ENCODE measurements at places on chromosomes 13 and 19.

DNA sequence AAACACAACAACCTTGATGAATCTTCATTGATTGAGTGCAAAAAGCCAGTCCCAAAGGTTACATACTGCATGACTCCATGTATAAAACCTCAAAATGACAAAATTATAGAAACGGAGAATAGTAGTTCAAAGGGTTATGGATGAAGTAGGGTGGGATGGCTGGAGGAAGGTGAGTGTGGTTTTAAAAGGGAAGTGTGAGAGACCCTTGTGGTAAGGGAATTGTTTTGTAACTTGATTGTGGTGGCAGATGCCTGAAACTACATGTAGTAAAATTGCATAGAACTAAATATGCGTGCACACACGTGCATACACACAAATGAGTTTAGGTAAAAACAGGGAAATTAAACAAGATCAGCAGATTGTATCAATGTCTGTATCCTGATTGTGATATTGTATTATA lies 340.7 kb downstream of the MTUS2 start:
- DNase-seq, result no peak

DNA sequence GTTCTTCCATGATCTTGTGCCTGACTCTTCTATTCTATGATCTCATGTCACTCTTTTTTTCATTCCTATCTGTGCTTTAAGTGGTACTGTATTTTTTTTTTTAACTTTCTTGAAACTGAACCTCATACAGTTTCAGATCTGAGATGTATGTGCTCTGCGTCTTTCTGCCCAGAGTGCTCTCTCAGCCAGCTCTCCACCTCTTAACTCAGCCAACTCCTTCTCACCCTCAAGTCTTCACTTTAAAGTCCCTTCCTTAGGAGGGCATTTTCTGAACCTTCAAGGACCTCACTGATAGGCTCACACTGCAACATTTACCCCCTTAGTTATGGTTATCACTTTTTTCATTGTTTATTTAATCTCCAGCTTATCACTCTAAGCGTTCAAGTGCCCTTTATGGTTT lies 158.7 kb downstream of the IRS2 start:
- DNase-seq, result no peak

- no peak for DNase-seq
Observed at GRCh38 chr13:59061621-59062020, 1102.1 kb downstream of the DIAPH3 start.

DNA sequence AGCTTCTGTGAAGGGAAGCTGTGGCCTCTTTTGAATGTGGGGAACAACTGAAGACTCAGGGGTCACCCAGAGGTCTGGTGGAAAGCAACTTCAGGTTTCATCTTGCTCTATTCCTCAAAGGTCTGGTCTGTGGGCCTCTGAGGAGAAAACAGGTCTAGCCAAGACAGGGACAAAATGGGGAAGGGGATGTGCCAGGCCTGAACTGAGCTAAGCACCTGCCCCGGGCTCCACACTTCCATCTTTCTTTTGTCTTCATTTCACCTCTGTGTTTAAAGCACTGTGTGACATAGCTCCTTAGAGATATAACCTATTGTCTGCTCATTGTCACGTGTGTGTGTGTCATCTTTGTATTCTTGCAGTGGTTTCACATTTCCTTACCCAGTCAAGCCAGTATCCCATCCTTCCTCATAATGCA lies 19.9 kb upstream of the GDF15 start:
- DNase-seq, result no peak

- no peak for DNase-seq
Observed at GRCh38 chr13:76016799-76017400, 380.8 kb downstream of the LMO7 start.

GRCh38 chr19:39397360-39398296 lies 6.5 kb downstream of the MED29 start:
- DNase-seq, result no peak

- DNase-seq, result no peak
Observed at GRCh38 chr19:39951065-39951650, 16.7 kb upstream of the FCGBP start.

DNA sequence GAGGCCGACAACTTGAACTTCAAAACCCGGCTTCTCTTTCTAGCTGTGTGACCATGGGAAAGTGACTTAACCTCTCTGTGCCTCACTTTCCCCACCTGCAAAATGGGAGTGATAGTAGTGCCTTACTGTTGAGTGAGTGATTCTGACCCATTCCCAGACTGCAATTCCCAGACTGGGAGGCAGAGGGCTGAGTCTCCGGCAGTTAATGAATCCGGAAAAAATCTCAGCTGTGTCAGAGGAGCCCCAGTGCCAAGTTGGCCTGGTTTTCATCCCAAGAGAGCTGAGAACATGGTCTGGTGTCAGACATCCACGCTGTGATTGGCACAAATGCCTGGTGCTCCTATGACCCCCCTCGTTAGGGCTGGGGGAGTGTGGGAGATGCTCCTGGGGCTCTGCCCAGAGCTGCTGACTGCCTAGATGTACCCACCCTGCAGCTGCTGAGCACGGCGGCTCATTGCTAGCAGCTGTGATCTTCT lies 50.0 kb downstream of the PIN1 start:
- no peak for DNase-seq

GRCh38 chr13:28396053-28396452 lies 98.9 kb downstream of the FLT1 start:
- no peak for DNase-seq

GRCh38 chr13:42649141-42649540 lies 75.2 kb downstream of the TNFSF11 start:
- no peak for DNase-seq

- no peak for DNase-seq
Observed at GRCh38 chr19:22628401-22628800, 5.7 kb upstream of the ZNF492 start.

DNA sequence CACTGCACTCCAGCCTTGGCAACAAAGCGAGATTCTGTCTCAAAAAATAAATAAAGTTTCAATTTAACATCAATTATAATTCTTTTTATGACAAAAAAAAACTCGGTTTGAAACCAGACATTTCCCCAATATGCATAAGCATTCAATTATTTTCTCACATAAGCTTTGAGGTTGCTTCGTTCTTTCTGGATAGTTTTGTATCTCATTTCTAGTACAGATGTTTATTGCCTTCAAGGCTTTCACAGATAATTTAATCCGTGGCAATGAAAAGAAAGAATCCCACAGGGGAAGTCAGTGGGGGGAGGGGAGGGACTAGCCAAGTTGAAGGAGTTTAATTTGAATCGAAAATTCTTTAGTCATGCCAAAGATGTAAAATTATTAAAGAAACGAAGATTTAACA lies 29.6 kb upstream of the TSC22D1 start:
- DNase-seq, result no peak

DNA sequence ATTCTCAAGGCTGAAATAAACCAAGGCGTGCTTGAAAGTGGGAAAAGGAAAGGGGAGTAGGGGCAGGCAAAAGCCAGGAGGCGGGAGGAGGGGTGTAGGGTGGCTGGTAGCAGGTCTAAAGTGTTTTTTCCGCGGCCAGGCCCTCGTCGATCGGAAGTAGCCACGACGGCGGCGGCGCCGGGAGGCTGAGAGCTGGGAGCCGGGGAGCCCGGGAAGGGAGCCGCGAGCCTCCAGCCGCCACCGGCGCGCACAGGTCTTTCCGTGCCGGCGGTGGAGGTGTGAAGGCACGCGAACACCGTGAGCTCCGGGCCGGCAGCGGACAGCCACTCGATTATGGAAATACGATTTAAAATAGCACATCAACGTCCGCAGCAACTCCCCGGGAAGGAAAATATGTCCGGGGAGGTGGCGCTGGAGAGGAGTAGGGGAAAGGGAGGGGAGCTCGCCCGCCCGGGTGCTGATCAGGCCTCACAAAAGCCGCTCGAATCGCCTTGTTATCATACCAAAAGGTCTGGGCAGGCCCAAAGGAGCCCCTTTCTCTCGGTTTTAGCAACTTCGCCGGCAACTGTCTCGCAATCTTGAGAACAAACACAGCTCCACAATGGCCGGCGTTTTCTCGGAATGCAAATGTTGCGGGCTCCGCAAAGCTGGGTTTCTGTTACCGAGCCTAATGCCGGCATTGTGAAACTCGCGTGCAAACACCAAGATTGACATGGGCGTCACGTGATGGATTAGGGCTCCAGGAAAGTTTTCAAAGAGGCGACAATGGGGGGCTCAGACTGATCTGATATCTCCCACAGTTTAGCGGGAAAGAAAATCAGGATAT lies 2.9 kb upstream of the PCDH8 start:
- DNase-seq, result no peak

GRCh38 chr19:44636439-44637389 lies 7.0 kb upstream of the PVR start:
- DNase-seq, result no peak

DNA sequence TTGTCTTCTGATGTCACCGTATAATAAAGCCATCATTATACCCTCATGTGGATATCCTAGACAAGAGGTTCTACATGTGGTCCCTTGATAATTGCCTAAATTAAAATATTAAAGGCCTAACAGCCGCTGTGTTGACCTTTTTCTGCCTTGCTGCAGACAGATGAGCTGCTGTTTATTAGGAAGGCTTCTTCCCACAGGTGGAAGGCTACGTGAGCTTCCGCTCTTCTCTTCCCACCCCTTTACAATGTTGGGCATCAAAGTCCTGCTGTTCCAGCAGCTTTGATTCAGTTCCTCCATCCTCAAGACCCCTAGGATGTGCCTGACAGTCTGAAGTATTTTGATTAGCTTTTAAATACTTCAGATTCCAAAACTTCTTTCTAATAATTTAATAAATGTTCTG lies 217.1 kb downstream of the PCCA start:
- no peak for DNase-seq

DNA sequence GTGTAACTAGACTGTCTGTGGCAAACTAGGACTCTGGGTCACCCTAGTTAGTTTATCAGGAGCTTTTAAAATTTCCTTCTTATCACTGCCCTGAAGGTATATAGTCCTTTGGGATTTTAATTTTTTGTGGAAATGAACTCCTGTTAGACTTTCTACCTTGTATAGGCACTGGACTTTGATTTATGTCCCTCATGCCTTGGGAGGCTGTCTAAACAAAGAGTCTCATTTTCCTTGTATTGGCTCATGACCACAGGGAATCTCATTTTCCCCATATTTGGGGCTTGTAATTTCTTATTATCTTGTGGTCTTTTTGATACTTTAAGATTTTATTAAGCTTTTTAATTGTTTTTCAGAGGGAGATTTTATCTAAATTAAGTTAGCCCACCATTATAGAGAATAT lies 21.4 kb downstream of the KCTD4 start:
- DNase-seq, result no peak

- no peak for DNase-seq
Observed at GRCh38 chr19:34766386-34766785, 6.6 kb downstream of the ZNF599 start.

- no peak for DNase-seq
Observed at GRCh38 chr13:76764429-76764828, 121.8 kb downstream of the KCTD12 start.

DNA sequence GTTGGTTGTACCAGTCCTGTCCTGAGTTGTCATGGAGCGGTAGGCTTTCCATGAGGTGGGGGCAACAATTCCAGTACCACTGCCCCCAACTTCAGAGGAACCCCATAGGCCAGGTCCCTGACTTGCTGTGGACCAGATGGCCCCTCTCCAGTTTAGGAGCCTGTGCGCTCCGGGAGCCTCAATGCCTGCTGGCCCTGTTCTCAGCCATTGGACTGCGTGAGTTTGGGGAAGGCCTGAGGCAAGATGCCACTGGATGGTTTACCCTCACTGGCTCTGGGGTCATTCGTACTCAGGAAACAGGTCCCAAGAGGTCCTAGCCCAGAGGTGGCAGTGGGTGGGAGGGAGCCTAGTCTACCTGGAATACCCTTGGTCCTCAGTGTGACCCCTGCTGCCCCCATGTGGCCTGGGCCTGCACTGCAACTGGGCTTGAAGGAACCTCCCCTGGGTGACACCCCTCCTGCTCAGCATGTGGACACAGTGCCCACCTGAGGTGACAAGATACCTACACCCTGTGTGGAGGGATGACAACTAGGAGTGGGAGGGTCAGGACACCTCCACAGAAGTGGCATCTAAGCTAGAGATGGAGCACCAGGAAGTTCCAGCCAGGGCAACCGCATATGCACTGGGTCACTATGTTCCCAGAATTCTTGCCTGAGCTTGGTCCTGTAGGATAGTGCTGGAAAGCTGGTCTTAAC lies 6.0 kb upstream of the PRR19 start:
- no peak for DNase-seq

DNA sequence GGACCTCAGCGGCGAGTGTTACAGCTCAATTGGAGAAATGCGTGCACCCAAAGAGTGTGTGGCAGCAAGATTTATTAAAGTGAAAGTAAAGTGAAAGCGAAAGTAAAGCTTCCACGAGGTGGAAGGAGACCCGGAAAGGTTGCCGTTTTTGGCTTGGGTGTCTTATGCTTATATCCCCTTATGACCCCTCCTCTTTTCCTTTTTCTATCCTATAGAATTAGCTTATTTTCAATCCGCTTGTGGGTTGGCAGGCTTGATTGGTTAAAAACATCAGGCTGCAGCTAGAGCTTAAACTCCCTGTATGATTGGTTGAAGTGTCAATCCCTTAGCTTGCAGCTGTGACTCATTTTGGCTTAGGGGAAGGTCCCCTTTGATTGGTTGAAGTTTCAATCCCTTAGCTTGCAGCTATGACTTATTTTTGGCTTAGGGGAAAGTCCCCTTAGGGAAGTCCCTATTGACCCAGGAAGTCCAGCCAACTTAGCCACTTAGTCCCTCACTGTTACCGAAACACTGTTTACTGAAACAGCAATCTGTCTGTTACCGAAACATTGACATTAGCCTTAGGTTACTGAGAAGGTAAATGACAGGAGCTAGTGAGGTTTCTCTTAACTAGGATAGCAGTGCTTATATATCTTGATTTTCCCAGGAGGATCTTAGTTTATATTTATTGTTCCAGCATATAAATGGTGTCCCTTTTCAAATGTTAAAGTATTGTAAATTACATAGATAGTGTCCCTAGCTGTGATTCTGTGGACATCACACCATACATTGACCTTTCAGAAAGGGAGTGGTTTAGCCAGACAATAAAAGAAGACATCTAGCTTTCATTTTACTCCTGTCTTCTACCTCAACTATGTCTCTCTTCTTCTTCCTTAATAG lies 575.8 kb downstream of the DACH1 start:
- no peak for DNase-seq

DNA sequence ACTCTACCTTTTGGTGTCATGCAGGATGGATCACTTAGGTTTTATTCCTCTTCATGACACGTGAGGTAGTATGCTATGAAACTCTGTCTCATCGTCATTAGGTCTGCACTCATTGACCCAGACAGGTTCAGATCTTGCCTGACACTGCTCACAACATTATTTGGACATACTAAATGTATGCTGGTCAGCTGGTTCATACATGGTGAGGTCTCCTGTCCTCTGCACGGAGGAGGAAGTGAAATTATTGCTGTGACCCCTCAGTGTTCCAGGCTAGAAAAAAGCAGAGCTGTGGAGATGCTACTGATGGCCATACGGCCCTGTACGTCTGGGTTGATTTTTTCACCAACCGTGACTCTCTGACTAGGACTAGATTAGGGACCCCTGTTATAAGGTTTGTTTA lies 35.8 kb downstream of the LATS2 start:
- no peak for DNase-seq

- no peak for DNase-seq
Observed at GRCh38 chr19:8515317-8515716, 1.4 kb upstream of the ZNF414 start.

- no peak for DNase-seq
Observed at GRCh38 chr13:31485183-31485582, 254.1 kb upstream of the RXFP2 start.

- DNase-seq, result no peak
Observed at GRCh38 chr13:44974056-44974793, 15.0 kb downstream of the NUFIP1 start.

Measured in cortex of kidney (tissue), 1 donor.